ENCODE measurements at places on chromosomes 1 and 21.

DNA sequence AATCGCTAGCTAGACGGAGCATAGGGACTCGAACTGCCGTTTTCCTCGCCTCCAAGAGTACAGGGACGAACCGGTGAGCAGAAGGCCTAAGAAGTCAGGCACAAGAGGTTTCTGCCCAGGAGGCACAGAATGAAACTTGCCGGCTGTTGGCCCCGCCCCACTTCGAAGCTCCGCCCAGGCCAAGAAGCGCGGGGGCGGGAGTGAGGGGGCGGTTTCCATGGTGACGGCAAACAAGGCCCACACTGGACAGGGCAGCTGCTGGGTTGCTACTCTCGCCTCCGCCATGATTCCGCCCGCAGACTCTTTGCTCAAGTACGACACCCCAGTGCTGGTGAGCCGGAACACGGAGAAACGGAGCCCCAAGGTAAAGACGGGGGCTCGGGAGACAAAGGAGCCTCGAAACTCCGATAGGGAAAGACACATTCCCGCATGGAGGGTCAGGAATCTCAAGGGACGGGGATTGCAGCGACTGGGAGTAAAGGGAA is at the start of gene DNALI1:
Gene DNALI1 (plus strand): TSS at position 229 of the 485 bp plus-strand sequence. CDS start 55 bp downstream, at position 284.
- DNase-seq, result no peak

DNA sequence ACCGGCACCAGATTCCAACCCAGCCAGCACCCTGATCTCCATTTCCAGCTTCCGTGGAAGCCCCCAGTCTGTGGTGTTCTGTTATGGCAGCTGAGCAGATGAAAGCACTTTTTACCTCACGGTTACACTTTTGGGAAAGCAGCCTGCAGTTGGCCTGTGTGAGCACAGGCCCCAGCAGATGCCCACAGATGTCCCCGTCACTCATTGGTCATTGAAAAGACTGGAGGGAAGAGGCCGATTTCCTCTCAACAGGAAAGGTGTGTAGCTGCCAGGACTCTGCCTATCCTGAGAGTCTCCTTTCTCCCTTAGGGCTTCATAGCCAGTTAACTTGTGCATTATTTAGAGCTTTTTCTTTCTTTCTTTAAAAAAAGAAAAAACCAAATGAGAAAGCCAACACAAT is 123.0 kb downstream of the PCBP3 start:
- no peak for DNase-seq

DNA sequence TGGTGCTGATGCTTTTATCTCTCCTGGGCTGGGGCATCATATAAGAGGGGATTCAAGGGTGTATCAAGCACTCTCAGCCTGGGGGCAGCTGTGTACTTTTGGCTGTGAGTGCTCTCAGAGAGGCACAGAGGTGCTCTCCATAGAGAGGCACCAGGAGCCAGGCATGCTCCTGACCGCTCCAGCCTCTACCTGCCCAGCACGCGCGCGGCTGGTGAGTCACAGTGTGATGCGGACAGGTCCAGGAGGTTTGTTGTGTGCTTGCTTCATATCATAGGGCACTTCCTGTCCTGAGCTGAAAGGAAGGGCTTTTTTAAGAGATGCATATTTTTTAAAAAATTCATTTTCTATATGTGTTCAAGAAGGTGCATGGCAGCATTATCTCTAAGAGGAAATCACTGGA is 93.6 kb upstream of the BCAR3 start:
- DNase-seq, result no peak

DNA sequence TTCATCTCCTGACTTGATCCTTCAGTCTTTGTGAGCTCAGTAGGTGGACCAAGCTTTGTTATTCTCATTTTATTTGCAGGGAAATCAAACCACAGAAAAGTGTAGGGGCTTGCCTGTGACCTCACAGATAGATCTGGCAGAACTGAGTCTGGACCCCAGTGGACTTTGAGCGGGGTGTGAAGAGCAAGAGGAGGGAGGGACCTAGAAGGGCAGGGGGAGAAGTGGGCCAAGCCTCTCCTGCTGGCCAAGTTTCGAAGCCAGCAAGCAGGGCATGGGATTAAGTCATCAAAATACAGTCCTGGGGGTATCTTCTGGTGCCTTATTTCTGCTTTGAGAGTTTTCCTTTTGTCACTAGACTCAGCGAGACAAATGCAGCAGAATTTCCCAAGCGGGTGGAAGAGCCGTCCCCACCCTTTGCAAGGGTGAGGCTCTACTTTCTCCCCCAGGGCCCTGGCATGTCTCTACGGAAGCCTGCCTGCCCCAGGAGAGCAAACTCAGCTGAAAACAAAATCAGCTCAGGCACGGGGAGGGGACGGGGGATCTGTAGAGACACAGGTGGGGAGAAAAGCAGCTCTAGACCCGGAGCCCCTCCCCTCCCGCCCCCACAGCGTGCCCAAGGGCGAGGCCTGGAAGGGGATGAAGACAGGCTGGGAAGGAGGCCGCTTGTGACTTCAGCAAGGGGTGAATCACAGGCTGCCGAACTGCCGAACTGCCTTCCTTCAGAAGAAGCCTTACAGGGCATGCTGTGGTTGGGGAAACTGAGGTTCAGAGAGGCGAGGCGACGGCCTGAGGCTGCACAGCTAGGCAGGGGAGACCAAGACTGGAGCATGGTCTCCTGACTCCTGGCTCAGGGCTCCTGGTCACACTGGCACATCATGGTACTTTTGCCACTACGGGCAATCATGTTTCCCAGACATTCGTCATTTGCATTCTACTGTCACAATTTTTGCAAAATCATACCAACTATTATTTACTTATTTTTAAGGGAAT is 19.2 kb downstream of the PKP1 start:
- DNase-seq, result no peak

GRCh38 chr21:36765229-36765628 is 66.3 kb downstream of the SIM2 start:
- DNase-seq, result no peak

- DNase-seq, result no peak
These were observed 45.5 kb upstream of the TACSTD2 start for GRCh38 chr1:58622571-58622970.

- DNase-seq, result no peak
These were observed 276.1 kb upstream of the SPAG17 start for GRCh38 chr1:118461154-118461553.

DNA sequence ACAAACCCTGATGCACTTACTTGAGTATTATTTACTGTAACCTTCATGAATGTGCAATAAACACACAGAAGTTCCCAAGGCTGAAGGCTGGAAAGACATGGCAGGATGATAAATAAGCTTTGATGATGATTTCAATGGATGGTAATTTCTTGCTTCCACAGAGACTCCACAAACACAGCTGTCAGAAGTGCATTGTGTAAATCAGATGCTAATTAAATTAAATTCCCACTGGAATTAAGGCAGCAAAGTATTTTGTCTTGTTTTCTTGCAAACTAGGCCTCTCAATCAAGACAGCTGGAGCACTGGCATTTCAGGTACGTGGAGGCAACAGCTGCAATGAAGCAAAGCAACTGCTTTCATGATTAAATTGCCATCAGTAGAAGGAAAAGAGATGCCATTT is 24.1 kb downstream of the FAM177B start:
- no peak for DNase-seq

DNA sequence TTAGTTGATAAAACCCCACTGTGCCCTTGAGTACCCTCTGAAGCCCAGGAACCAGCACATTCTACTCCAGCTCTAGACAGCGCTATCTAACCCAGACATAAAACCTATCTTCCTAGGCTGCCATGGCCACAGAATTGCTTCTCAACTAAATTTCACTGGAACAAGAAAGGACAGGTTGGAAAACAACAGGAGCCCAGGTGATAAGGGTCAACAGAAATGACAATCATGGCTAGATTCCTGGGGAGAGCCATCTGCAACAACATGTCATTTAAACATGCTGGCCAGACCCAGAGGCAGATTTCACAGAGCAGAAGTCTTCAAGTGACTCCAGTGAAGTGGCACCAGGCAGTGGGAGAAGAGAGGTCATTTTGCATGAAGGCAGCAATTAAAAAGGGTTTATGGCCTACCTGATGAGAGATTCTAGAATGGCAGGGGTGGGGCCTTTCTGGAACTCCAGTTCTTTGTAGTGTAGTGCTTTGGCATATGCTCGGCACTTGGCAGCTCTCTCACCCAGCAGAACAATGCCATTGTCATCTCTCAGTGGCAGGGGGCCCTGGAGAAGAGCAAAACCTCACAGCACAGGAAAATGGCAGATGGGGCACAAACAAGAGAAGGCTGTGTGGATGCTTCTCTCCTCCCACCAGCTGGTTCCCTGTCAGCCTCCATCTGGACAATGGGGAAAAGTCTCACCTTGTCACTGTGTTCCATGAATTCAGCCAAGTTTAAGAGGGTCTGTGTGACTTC is 9.9 kb downstream of the ANGPTL7 start:
- DNase-seq, result no peak

GRCh38 chr1:156075775-156076204 is 6.5 kb downstream of the MEX3A start:
- no peak for DNase-seq

DNA sequence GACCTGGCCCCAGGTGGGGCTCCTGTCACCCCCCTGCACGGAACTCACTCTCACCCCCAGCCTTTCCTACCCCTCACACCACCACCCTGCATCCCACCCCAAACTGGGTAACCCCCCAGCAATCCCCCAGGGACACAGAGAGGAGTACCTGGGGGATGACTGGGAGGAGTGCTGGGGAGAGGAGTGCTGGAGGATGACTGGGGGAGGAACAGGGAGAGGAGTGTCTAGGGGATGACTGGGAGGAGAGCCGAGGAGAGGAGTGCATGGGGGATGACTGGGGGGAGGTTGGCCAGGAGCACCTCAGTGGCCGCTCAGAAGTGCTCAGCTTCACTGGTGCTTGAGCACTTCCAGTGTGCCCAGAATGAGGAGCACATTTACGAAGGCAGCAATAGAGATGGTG is 59.1 kb downstream of the SIK1 start:
- DNase-seq, result no peak

DNA sequence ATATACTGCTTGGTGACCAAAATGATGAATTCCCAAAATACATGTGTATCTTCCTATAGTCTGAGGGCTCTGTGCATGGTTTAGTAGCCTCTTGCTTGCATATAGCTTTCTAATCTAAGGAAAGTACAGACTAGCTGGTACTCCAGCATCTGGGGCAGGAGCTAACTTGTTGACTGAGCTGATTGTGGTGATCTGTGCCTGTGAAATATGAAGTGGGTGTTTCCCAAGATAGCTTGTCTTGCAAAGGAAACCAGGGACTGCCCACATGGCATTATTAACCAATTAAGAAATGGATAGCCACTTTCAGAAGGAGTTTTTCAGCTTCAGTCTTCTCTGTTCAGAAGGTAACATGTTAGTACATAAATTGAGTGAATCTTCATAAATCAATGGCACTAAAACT is 219.8 kb downstream of the NEGR1 start:
- no peak for DNase-seq

- DNase-seq, result peak; percentile 72
These were observed 3.0 kb downstream of the AURKAIP1 start for GRCh38 chr1:1371746-1372711.

DNA sequence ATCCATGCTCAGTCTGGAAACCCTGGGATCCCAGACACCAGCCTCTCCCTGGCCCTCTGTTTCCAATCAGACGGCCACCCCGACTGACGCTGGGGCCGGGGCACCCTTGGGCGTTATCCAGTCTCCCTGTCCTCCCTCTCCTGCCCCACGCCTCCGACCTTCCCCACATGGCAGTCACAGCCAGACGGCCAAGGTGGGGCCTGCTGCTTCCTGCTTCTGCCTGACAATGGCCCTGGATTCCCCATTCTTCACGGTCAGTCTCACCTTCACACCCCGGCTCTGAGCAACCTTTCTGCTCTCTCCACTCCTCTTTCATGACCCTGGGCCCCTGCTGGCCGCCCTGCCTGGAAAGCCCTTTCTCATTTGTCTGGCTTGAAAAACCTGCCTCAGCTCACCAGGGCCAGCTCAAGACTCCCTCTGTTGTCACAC is 6.6 kb downstream of the GNG4 start:
- no peak for DNase-seq

- no peak for DNase-seq
These were observed 75.0 kb downstream of the RGL1 start for GRCh38 chr1:183879966-183880365.

DNA sequence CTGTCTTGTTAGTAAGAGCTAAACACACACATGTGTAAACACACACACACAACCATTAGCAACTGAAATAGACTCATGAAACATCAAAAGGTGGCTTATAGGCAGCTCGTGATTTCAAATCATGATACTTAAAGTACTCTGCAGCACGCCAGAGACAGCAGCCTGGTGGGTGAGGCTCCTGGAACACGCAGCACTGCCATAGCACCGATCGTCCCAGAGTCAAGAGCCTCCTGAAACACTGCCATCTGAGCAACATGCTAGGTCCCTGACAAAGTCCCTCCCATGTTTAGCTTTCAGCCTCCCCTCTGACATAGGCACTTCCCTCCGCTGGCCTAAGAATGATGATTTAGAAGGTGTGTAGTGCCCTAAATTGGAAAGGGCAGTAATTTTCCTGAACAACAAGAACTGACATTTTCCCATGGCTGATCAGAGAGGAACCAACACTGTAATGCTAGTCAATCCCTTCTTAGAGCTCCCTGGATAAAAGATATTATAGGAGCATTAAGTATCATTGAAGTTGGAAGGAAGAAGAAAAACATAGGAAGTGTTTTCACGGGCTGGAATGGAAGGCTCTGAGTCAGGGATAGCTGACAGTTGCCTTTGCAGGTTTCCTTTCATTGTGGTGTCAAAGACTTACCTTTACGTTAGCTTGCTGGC is 14.1 kb upstream of the DPT start:
- DNase-seq, result no peak
